ENCODE measurements at places on chromosomes 11 and 22. TPM values are rescaled to one million over a fixed set of nuclear protein-coding genes. Genes with fewer than 3 reads are reported as not detected.

Gene HBG1
- not detected for total RNA-seq

DNA sequence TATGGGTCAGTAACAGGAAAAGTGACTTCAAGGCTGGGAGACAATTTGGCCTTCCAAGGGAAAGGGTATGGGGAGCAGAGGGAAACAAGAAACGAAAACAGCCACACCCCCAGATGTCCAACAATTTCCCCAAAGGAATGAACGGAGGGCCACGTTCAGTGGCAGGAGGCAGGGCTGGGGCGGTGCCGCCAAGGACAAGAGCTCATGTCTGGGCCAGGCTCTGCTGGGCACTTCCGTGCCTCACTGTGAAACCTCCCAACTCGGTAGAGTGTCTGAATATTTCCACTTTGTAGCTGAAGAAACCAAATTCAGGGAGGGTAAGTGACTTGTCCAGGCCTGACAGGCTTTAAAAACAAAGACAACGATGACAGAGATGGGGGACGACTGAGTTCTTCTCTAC lies 11.9 kb downstream of the IFT27 start:
- DNase-seq = no peak

GRCh38 chr11:30567120-30567519 lies 19.0 kb downstream of the MPPED2 start:
- DNase-seq = no peak

Gene ZP1
- total RNA-seq = not detected

Gene FOSL1
- 4.9 TPM for total RNA-seq

Measured in dermis blood vessel endothelial cell (primary cell).